ENCODE measurements at places on chromosomes 1 and 21.

DNA sequence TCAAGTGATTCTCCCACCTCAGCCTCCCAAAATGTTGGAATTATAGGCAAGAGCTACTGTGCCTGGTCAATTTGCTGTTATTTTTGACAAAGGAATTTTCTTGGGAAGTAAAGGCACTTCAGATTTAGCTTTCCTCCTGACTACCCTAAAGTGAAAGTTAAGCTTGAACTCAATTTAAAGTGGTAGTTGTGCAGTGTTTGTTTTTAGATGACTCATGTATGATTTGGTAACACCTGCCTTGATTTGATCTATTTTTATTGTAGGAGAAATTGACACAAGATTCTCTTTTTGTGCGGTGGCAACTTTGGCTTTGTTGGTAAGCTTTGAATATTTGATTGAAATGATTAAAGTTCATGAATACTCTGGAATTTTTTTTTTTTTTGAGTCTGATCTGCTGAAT lies 5.0 kb downstream of the RABGGTB start:
- peak; percentile 29 for DNase-seq

DNA sequence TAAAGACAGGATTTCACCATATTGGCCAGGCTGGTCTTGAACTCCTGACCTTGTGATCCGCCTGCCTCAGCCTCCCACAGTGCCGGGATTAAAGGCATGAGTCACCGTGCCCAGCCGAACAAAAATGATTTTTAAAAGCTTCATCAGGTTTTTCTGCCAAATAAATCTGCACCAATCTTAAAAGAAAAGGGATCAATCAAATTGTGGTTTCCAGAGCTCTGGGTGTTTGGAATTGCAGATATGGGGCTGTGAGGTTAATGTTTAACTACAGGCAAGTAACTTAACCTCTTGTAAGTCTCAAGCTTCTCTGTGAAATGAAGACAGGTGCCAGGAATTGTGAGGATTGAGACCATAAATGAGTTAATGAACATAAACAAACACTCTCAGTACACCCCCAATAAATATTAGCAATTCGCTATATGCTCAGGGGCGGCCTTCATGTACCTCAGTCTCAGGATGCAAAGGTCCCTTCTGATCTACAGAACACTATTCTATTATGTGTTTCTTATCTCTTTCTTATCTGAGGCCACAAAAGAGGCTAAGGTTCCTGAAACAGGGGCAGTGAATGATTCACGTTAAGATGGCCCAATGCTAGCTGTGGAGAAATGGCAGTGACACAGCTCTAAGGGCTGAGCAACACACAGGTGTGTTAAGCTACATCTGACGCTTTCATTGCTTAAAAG lies 7.1 kb upstream of the GNPAT start:
- DNase-seq, result no peak

GRCh38 chr1:206511362-206512057 lies 4.2 kb downstream of the RASSF5 start:
- DNase-seq, result no peak

- no peak for DNase-seq
Measured at GRCh38 chr1:18646091-18646785, 15.6 kb downstream of the PAX7 start.

GRCh38 chr1:114345930-114346479 lies 165.0 kb downstream of the TRIM33 start:
- DNase-seq, result no peak

GRCh38 chr1:2267862-2268261 lies 39.7 kb downstream of the SKI start:
- DNase-seq, result no peak

DNA sequence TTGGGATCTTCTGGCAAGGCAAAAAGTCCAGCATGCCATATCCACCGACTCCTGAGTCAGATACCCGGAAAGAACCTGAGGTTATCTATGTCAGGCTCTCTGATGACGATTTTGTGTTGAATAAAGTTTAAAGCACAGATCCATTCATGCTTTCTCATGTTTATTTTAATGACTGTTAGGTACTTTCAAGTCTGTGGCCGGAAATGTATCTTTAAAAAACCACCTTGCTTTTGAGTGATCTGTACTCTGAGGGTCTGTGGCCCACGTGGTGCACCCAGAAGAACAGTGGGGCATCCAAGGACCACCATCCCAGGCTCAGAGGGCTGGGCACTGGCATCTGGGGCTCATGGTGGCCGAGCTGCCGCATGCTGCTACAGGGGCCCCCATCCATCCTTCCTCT lies 30.1 kb upstream of the VASH2 start:
- no peak for DNase-seq

DNA sequence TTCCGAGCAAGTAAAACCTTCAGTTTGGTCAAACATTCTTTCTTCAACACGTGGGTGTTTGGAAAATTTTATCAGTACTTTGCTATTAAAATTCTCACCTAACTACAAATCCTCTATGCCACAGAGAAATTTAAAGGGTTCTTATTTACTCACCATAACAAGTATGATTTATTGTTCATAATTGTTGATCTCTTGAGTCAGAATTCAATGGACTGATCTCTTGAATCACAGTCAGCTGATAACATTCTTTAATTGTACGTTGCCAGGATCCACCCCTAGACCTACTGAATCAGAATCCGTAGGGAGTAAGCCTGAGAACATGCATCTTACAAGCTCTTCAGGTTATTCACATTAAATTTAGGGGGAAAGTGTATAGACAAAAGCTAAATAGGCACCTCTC lies 51.2 kb downstream of the DIPK1A start:
- DNase-seq, result no peak

- DNase-seq, result no peak
Measured at GRCh38 chr1:28718586-28719331, 18.0 kb upstream of the YTHDF2 start.

DNA sequence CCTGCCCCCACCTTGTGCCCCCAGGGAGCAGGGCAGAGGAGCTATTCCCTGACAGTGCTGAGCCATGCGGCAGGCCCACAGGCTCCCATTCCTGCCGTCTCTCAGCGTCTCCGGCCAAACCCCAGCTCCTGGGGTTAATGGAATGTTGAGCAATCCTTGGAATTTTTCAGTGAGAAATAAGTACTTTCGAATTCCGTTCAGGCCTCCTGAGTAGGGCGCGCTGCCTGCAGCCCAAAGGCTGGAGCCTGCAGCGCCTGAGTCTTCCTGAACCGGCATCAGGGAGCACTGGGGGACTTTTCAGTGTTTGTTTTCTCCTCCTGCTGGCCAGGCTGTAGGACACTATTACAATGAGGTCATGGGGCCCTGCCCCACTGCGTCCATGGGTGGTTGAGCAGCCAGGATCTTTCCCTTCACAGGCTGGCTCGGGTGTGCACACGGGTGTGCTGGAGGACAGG lies 33.3 kb upstream of the CSF1 start:
- DNase-seq, result no peak

- DNase-seq, result no peak
Measured at GRCh38 chr1:10559386-10559785, 84.6 kb downstream of the PEX14 start.

DNA sequence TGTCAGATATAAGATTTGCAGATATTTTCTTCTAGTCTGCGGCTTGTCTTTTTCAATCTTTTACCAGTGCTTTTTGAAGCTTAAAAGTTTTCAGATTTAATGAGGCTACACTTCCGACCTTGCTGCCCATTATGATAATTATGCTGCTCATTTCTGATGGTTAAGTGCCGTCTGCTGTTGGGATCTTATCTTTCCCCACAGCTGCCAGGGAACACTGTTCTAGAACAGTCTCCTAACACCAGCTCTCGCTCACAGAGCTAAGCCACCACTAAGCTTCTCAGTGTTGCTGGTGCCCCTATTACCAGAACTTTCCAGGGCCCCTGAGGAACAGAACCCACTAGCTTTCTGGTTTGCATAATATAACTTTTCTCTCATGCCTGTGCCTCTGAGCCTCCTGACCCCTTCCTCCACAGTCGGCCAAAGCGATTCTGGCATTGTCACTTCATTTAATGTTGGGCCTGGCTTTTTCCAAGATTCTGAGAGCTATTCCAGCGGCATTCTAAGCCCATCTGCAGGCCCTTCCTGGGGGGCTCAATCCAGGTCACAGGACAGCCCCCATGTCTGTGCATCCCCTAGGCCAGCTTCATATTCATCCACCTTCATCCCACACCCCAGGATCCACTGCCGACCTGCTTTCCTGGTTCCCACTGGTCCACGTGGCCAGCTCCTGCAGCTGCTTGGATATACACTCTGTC lies 237.0 kb downstream of the PTPRU start:
- DNase-seq, result no peak

DNA sequence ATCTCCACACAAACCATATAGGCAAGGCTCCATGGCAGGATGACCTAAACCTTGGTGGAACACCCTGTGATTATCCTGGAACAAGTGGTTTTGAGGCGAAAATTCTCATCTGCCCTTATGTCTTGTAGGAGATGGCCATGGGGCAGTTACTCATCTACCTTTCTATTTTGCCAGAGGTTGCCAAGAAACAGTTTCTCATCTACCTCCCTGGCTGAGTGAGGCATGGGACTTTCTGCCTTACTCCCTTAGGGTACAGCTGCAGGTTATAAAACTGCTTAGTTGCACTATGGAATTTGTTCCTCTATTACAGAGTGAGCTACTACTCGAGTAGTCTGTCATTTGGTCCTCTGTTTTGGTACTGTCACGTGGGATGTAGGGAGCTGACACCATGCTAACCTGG lies 31.3 kb upstream of the GUCA2A start:
- no peak for DNase-seq

DNA sequence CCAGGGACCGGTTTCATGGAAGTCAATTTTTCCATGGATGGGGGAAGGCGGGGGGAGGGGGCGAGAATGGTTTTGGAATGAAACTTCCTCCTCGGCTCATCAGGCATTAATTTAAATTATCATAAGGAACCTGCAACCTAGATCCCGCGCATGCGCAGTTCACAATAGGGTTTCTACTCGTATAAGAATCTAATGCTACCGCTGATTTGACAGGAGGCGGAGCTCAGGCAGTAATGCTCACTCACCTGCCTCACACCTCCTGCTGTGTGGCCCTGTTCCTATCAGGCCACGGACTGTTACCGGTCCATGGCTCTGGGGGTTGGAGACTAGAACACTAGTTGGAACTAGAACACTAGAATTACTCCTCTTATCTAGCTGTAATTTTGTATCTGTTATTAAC lies 38.0 kb downstream of the PRRX1 start:
- DNase-seq, result no peak

DNA sequence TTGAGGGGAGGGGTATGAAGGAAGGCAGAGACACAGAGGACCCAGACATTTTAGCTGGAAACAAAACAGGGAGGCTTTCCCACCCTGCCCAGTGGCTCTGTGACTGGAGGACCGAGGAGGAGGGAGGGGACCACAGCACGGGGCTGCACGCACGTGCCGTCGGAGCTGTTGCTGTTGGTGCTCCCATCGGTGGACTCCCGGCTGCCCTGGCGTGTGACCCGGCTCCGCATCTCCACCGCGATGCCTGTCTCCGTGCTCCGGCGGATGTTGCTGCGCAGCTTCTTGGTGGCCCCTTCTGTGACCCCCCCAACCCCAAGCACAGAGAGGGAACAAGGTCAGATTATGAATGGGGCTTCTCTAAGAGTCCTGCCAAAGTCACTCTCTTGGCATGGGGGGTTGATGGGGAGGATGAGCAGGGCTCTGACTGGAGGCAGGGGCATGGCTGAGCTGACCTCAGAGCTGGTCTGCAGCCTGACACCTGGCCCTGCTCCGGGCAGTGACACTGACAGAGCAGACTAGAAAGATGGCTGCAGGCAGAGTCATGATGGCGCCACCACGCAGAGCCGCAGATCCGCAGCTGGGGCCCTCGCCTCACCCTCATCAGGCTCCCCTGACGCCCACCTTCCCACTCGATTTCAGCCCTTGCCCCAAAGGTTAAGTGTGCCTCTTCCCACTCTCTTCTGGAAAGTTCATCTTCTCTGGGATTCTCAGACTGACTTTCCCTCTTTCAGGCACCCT lies 29.6 kb downstream of the RIMS3 start:
- DNase-seq, result no peak

GRCh38 chr1:100077531-100077930 lies 55.2 kb downstream of the SASS6 start:
- no peak for DNase-seq

DNA sequence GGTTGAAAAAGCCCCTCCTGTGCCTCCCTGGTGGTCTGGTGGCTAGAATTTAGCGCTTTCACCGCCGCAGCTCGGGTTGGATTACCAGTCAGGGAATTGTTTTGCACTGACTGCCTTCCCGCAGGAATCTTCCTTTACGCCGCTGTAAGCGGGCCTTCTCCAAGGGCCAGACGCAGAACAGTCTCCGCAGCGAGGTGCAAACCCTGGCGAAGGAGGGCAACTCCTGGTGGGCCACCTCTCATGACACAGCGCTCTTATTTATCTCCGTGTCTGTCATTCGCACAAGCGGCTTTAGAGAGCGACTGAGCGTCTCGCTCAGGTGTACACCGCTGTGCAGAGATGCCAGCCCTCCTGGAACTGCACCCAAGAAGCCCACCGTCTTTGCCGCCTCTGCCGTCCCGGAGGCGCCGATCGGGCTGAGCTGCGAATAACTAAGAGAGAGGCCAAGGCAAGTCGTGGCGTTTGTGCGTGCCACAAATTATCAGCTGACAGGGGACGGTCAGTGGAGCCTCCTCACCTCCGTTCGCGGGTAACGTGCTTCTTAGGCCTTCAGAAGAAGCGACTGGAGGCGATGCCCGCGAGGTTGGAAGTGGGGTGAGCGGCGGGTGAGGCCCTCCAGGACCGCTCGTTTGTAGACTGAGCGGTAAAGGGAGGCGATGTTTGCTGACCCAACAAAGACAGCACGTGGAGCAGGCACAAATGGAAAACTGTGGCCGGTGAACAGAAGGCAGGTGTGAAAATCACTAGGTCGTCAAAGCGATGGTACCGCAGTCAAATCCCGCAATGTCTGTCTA lies 93.5 kb downstream of the PRKAB2 start:
- no peak for DNase-seq

- DNase-seq, result no peak
Measured at GRCh38 chr21:42784276-42784675, 95.1 kb downstream of the WDR4 start.

DNA sequence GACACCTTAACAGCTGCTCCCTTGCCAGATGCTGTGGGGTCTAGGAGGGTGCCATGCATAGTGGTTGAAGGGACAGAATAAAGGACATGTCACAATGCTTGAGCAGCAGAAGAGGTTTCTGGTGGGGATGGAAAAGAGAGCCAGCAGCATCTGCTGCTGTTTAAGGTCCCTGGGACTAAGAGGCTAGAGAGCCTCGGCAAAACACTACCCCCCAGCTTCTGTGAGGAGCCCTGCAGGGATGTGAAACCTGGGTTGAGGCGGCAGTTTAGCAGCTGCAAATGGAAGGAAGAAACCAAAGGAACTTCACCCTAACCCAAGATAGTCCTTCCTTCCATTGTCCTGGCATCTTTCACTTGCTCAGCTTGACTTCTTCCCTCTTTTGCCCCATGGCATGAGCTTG lies 39.4 kb downstream of the PLXNA2 start:
- DNase-seq, result no peak

Data from activated CD4-positive, alpha-beta T cell treated with anti-CD3 and anti-CD28 coated beads, Interleukin-2, amount 50 U/mL, for 16 hours (primary cell).